ENCODE measurements at places on chromosomes 16 and 17. TPM values are rescaled to one million over a fixed set of nuclear protein-coding genes. Genes with fewer than 3 reads are reported as not detected.
A peak's percentile ranks its signal among the peaks of the same experiment; 100 is the strongest.

DNA sequence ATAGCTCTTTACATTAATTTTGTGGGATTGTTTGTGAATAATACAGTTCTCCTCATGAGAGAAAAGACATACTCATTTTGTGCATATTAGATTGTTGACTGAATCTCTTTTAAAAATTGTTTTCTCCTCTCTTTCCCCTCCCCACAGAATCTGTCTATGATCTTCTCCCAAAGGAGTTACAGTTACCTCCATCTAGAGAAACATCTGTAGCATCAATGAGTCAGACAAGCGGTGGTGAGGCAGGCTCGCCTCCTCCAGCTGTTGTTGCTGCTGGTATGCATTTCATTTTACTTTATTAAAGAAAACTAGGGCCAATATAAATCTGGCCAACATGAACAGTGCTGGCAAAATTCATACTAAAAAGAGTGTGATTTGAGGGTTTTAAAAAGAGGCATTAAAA is 60.5 kb downstream of the NFAT5 start:
- no peaks in the 10 kb centered on the region for H3K27me3 ChIP-seq
- no peak overlapping the region for H3K4me3 ChIP-seq
- no peaks in the 10 kb centered on the region for H3K36me3 ChIP-seq

DNA sequence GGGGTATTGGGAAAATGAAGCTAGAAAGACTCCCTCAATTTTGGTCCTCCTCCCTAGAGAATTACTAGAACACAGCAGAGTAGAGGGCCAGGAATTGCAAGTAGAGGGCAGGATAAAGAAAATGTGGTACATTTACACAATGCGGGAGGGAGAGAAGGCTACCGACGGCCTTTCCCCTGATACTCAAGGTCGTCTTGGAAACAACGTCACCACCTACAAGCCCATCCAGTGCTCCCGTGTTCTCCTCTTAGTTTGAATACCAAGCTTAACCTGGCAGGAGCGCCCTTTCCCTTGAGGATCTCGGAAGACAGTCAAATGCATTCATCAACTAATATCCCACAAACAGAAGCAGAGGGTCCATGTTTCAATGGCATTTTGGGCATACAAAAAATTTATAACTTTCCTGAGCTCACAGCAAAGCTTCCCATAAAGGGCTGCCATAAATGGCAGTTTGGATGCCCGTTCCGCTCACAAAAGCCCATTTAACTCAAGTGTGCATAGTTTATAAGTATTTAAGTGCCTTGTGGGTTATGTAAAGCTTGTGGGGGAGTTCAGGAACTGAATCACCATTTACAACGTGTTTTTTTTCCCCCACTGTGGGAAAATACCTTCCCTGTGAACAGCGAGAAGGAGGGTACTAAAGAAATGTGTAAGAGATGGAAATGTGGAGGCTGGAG is 414.6 kb downstream of the SLC39A11 start:
- H3K36me3 ChIP-seq: no peaks in the 10 kb centered on the region
- H3K4me1 ChIP-seq: no peaks in the 10 kb centered on the region
- H3K4me3 ChIP-seq: no peak overlapping the region
- H3K27ac ChIP-seq: no peak overlapping the region
- no peak for DNase-seq
- H3K27me3 ChIP-seq: no peaks in the 10 kb centered on the region

DNA sequence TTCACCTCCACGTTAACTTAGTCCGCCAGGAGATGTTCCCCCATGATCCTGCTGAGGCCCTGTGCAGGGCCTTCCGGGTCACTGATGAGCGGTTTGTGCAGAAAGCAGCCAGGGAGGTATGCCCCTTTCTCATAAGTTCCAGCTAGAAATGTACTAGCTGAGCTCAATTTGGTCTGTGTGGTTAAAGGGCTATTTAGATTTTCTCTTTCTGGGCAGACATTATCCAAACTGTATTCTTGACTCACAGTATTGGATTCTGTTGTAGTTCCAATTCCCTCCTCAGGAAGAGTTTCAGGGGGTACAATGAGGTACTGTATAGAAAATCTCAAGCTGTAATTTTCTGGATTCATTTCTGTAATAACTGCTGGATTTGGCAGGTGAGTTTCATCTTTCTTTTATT is 137.1 kb downstream of the TRIM37 start:
- no peaks in the 10 kb centered on the region for H3K27me3 ChIP-seq
- H3K4me3 ChIP-seq: no peak overlapping the region
- no peak for DNase-seq

DNA sequence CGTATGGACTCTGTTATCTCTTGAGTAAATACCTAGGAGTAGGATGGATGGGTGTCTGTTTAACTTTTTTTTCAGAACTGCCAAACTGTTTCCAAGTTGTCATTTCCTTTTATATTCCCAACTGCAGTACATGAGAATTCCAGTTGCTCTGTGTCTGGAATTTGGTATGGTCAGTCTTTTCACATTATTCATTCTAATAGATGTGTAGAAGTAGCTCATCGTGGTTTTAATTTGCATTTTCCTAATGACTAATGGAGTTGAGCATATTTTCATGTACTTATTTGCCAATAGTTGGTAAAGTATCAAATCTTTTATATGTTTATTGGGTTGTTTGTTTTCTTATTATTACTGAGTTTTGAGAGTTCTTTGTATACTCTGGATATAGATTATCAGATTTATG is 27.0 kb downstream of the MRTFB start:
- H3K27me3 ChIP-seq: no peaks in the 10 kb centered on the region
- H3K27ac ChIP-seq: peak overlapping the region; percentile 88
- peak overlapping the region; percentile 19 for H3K4me3 ChIP-seq
- peaks cover 87% of the 10 kb centered on the region for H3K4me1 ChIP-seq
- H3K36me3 ChIP-seq: no peaks in the 10 kb centered on the region
- DNase-seq: no peak

The KRTAP2-2 gene
- not detected for total RNA-seq
